ENCODE measurements at places on chromosomes 16 and 17.

GRCh38 chr16:2777903-2778629, 986 bp upstream of the ELOB start:
- DNase-seq, result no peak

DNA sequence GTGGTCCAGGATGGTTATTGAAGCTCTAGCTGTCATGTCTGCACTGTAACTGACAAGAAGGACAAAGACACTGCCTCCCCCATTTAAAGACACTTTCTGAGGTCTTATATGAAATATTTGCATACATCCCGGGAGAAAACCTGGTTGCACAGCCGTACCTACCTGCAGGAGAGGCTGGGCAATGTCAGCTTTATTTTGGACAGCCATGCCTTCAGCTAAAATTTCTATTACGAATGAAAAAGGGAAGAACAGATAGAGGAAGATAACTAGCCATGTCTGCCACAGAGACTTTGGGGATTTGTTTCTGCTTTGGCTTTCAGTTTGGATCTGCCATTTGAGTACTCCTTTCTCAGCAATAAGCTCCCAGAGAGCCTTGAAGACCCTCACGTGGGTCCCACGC, 19.0 kb downstream of the SLC7A6 start:
- no peak for DNase-seq

- DNase-seq, result no peak
Observed at GRCh38 chr16:9849697-9850245, 332.5 kb downstream of the GRIN2A start.

DNA sequence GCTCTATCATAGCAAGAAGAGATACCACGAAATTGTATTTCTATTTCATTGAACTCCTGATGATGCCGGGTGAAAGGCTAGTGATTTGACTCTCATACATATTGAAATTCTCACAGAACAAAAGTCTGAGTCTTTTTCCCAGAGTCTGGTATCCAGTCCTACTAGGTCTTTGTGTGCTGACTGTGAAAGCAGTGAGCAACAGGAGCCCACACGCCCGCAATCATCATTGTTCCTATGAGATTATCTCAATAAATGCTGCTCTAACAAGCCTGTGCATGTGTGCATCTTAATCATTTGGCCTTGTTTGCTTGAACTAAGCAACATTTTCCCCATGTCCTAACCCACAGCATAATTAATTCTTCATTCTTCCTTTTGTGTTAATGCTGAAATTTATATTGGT, 1466.0 kb downstream of the CDH11 start:
- DNase-seq, result no peak

DNA sequence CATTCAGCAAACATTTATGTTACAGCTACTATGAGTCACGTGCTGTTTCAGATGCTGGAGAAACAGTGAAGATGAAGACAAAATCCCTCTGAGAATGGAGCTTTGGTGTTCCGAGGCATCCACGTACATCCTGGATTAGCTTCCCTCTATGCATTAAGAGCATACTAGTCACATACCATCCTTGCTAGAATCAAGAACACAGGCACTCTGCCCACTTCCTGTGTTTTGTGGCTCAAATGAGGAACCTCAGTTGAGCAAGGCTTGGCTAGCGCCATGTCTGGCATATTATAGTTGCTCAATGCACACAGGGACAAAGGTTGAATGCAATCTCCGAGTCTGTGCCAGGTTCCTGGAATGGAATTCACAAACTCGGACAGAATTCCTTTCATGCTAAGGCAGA, 297.5 kb downstream of the XYLT1 start:
- DNase-seq, result peak; percentile 32
